ENCODE measurements at places on chromosomes 4 and X.

- DNase-seq: peak; percentile 13
Observed at GRCh38 chr4:27720010-27720766, 859.5 kb downstream of the STIM2 start.

- DNase-seq: no peak
Observed at GRCh38 chrX:16479206-16479869, 170.6 kb upstream of the S100G start.

DNA sequence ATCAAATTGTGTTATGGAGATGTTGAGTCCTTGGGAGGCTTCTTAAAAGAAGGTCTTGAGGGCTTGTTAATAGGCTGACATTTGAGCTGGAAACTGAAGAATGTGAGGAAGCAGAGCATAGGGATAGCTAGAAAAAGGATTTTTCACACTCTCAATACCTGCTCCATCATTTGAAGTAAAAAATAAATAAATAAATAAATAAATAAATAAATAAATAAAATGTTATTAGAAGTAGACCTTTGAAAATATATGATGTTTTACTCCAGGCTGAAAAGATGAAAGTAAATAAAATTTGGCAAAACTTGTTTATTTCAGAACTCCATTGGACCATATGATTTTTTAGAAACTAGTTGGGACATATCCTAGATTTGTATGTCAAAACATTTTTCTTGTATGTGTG, 1757.8 kb upstream of the TENM3 start:
- DNase-seq: no peak

- DNase-seq: no peak
Observed at GRCh38 chr4:23429497-23429896, 460.4 kb downstream of the PPARGC1A start.

- DNase-seq: no peak
Observed at GRCh38 chrX:152900937-152901445, 3.1 kb downstream of the ZNF185 start.

DNA sequence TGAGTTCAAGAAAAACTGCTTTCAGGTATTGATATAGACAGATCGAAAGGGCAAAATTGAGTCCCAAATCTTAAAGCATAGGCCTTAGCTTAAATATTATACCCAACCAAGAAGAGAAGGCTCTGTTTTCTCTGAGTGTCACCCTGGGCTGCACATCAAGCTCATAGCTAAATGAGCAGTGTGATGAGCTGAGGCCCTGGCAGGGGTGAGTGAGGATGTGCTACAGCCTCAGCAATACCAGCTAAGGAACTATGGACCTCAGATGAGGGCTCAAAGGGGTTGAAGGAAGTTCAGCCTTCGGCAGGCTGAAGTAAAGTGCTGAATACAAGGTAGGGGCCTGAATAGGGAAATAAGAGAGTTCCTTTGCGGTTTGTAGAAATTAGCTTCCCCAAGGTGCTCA, 79.3 kb downstream of the FAM114A1 start:
- DNase-seq: no peak

- no peak for DNase-seq
Observed at GRCh38 chrX:48737940-48738339, 23.6 kb upstream of the GLOD5 start.

- no peak for DNase-seq
Observed at GRCh38 chr4:90027565-90027964, 99.6 kb upstream of the CCSER1 start.

- no peak for DNase-seq
Observed at GRCh38 chrX:107871136-107871535, 45.5 kb downstream of the MID2 start.

- no peak for DNase-seq
Observed at GRCh38 chr4:152283801-152284470, 252.0 kb downstream of the FBXW7 start.

GRCh38 chr4:158459085-158459820, 62.4 kb upstream of the RXFP1 start:
- DNase-seq: no peak

GRCh38 chr4:2781911-2782310, 11.0 kb upstream of the SH3BP2 start:
- no peak for DNase-seq

DNA sequence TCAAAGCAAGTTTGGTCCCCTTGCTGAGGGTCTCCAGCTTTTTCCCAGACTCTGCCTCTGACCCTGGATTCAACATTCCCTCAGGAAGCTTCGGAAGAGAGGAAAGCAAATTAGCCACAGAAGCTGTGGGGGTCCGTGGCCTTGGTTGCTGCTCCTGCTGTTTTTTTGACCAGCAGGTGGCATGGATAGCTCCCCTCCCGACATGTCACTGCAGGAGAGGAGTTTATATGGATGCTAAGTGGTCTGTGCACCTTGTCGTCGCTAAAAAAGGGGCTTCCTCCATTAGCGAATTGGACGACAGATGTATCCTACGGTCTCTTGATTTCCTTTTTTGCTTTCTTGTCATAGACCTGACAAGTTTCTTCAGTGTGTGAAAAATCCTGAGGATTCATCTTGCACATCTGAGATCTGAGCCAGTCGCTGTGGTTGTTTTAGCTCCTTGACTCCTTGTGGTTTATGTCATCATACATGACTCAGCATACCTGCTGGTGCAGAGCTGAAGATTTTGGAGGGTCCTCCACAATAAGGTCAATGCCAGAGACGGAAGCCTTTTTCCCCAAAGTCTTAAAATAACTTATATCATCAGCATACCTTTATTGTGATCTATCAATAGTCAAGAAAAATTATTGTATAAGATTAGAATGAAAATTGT, 70.2 kb downstream of the CD38 start:
- DNase-seq: no peak

GRCh38 chrX:7115557-7115956, 32.0 kb upstream of the STS start:
- no peak for DNase-seq

GRCh38 chr4:55612341-55612740, 20.3 kb upstream of the PDCL2 start:
- no peak for DNase-seq

GRCh38 chrX:106950381-106950780, 30.2 kb downstream of the CLDN2 start:
- DNase-seq: no peak

DNA sequence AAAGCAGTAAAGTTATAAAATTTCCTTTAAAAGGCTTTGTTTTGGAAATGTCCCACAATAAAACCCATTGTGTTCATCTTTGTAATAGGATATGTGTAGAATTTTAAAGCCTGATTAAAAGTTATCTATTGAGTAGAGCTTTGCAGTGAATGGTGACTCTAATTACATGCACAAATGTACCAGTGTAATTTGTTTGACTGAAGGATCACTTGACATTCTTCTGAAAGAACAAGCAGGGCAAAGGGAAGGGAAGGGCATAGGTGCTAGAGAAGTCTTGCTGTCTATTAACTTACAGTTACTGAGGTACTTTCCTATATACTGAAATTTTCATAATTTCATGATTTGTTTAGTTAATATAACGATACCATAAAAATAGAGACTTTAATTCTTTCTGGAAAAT, 70.8 kb downstream of the STIM2 start:
- DNase-seq: no peak

DNA sequence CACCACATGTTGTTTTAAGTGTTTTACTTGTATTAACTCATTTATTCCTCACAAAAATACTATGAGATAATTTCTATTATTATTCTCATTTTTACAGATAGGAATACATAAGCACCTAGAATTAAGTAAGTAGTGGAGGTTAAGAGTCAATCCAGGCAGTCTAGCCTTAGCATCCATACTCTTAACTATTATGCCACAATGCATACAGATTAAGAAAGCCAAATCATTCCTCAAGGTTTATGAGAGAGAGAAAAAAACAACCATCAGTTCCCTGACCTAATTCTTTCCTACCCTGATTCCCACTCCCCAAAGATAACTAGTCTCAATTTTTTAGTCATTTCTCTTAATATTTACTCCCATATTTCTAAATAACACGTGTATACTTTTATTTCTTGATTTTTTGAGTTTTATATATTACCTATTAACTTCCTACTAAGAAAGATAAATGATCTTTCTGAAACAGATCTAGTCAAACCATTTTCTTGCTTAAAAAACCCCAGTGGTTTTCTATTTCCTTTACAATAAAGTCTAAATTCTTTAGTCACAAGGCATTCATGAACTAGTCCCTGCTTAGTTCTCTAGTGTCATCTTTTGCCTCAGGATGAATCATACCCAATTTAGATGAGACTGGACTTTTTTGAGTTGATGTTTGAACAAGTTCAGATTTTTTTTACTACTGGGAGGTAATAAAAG, 16.0 kb downstream of the UBA6 start:
- no peak for DNase-seq

- DNase-seq: no peak
Observed at GRCh38 chrX:23770142-23770541, 12.8 kb upstream of the SAT1 start.

- no peak for DNase-seq
Observed at GRCh38 chr4:5041699-5042098, 9.6 kb upstream of the STK32B start.

GRCh38 chr4:80171656-80172055, 25.6 kb upstream of the PRDM8 start:
- DNase-seq: no peak

GRCh38 chr4:139558235-139559088, 2.4 kb upstream of the SETD7 start:
- no peak for DNase-seq

DNA sequence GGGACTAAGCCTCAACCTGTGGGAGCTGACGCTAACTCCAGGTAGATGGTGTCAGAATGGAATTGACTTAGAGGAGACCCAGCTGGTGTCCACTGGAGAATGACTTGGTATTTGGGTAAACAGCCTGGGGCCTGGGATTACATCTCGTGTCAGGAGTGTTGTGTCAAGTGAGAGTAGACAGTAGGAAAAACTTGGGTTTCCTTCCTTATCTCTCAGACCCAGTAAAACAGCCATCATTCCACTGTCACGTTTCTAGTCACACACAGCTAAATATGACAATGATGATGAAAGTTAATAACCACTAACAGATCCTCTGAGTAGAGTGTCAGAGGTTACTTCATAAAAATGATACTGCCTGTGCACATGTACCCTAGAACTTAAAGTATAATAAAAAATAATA, 13.8 kb downstream of the ZNF674 start:
- no peak for DNase-seq

Measured in T-helper 2 cell (primary cell).